ENCODE measurements at places on chromosomes 12 and 14. TPM values are rescaled to one million over a fixed set of nuclear protein-coding genes. Genes with fewer than 3 reads are reported as not detected.

GRCh38 chr14:101628471-101628966 is 67.2 kb downstream of the DIO3 start:
- DNase-seq = peak; percentile 64

DNA sequence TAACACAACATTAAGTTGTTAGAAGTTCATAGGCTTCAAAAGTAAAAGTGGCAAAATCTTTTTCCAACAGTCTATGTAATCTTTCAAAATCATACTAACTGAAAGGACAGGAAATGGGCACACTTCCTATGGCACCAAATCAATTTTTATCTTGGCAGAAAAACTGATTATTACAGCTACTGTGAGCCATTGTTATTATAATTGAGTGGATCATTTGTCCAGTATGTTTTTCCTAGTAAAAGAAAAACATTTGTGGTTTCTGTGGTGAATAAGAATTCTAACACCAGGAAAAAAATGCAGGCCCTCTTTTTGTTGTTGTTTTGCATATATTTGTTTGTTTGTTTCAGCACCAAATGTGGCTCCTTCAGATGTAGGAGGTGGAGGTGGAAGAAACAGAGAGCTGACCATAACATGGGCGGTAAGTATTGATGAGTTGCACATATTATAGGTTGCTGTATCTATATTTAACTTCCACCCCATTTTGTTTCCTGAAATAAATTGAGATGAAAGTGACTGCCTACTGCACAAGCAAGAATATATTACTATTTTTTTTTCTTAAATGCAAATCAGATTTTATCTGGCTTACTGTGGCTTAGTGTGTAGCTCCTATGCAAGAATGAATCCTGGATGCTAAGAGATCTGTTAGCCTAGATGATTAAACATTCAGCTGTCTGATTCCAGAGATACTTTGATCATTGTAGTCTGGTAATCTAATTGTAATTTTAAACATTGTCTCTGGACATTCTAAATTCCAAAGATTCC is 174.1 kb upstream of the PDZRN4 start:
- DNase-seq = no peak

GRCh38 chr12:77005611-77006098 is 59.7 kb downstream of the E2F7 start:
- DNase-seq = no peak

GRCh38 chr12:119727600-119728443 is 59.9 kb downstream of the PRKAB1 start:
- DNase-seq = no peak

DNA sequence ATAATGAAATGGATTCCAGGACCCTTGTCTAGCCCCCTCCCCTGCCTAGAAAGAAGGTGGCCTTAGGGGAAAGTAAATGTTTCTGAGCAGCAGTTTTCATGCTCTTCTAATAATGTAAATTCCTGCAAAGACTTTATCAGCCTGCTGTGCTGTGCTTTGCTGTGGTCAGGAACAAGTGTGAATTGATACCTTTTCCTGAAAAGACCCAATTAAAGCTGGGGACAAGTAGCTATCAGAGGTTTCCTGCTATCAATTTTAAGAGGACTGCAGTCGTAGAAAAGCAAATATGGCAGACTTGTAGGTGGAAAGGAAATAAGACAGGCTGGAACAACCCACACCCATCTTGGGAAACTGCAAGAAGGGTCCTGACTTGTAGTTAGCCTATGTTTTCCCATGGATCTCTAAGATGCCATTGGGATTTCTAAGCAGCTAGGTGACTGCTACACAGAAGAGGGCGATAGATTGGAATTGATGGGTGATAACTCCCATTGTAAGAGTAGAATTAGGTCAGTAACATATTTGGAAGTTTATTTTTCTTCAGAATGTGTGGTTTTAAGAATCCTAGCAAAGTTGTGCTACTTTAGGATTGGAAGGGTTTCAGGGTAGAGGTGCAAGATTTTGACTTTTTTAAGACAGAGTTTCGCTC is 3.1 kb downstream of the DYNLL1 start:
- DNase-seq = no peak

DNA sequence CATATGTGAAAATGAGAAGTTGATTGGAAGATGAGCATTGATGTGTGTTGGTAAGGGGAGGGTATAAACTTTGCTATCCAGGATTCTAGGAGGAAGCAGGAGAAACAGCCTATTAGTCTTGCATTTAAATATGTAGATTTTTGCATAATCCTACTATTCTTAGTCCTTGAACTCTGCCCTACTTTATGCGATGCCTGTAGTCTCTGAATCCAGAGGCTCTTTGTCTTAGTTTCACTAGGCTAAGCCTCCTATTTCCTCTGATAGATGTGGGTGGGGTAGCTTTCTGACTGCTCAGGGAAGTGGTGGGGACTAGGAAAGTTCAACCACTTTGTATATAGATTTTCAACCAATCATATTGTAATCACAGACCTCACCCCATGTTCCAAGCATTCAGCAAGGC is 49.5 kb upstream of the KCNC2 start:
- no peak for DNase-seq

DNA sequence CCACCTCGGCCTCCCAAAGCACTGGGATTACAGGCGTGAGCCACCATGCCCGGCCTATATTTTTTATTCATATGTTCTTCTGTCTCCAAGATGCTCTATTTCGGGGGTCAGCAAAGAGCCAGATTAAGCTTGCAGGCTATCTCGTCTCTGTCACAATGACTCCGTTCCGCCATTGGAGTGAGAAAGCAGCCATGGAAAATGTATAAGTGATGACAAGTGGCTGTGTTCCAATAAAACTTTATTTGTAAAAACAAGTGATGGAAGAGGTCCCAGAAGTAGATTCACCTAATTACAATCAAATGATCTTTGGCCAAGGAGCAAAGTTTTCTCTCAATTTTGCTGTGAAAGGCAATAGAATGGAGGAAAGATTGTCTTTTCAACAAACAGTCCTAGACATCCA is 342.6 kb downstream of the MED13L start:
- no peak for DNase-seq

GRCh38 chr12:1593174-1594005 is 991 bp downstream of the FBXL14 start:
- DNase-seq = peak; percentile 49

DNA sequence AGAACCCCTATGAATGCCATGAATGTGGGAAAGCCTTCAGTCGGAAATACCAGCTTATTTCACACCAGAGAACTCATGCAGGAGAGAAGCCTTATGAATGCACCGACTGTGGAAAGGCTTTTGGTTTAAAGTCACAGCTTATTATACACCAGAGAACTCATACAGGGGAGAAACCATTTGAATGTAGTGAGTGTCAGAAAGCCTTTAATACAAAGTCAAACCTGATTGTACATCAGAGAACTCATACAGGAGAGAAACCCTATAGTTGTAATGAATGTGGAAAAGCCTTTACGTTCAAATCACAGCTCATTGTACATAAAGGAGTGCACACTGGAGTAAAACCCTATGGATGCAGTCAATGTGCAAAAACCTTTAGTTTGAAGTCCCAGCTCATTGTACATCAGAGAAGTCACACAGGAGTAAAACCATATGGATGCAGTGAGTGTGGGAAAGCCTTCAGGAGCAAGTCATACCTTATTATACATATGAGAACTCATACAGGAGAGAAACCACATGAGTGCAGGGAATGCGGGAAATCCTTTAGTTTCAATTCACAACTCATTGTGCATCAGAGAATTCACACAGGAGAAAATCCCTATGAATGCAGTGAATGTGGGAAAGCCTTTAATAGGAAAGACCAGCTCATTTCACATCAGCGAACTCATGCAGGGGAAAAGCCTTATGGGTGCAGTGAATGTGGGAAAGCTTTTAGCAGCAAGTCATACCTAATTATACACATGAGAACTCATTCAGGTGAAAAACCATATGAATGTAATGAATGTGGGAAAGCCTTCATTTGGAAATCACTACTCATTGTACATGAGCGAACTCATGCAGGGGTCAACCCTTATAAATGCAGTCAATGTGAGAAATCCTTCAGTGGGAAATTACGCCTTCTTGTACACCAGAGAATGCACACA is 22.3 kb downstream of the ZNF268 start:
- DNase-seq = no peak

- DNase-seq = no peak
These were observed 157.1 kb upstream of the CCND2 start for GRCh38 chr12:4116251-4117111.

GRCh38 chr12:130761537-130762318 is 45.6 kb upstream of the RIMBP2 start:
- peak; percentile 43 for DNase-seq

GRCh38 chr12:118689793-118690192 is 291.5 kb upstream of the SRRM4 start:
- DNase-seq = no peak

GRCh38 chr14:20782280-20782890 is 1.3 kb downstream of the RNASE6 start:
- peak; percentile 46 for DNase-seq

- DNase-seq = no peak
These were observed 8.5 kb downstream of the VCPKMT start for GRCh38 chr14:50107850-50108249.

- no peak for DNase-seq
These were observed 57.1 kb downstream of the NIN start for GRCh38 chr14:50773632-50774541.

DNA sequence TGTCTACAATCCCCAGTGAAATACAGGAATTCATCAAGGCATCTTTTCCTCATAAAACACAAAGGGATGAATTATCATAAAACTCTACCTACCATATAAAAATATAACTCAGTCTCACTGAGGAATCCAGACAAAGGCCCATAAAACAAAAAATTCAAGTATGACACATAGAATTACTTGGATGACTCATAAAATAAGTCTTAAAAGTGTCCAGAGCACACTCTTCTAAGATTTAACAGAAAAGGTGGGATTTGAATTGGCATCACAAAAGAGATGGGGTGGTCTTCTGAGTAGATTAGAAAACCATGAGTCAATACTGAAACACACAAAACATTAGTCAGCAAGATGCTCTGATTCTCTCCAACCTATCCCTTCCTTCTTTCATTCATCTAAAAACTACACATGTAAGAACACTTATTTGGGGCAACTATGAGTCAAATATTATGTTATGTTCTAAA is 202.7 kb upstream of the GARIN6 start:
- DNase-seq = no peak

DNA sequence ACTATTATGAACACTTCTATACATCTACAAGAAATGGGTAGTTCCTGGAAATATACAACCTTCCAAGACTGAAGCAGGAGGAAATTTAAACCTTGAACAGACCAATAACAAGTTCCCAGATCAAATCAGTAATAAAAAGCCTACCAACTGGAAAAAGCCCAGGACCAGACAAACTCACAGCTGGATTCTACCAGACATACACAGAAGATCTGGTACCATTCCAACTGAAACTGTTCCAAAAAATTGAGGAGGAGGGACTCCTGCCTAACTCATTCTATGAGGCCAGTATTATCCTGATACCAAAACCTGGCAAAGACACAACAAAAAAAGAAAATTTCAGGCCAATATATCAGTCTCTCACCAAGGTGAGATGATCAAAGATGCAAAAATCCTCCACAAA is 189.4 kb downstream of the RPS29 start:
- no peak for DNase-seq

GRCh38 chr12:88247241-88247643 is 105.1 kb downstream of the TMTC3 start:
- DNase-seq = no peak

DNA sequence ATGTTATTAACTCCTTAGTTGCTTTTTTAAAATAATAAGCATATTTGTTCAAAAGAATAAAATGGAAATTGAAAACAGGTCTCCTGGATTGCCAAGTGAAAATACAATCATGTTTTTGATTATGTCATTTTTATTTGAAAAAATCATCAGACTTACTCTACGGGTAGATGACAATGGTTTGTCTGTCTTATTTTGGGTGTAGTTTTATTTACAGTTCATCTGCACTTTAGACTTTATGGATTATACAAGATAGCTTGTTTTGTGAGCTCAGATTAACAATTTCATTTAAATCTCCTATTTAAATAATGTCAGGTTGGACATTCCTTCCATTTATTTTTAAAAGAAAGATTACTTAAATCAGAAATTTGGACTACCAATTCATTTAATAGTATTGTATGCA is 14.8 kb downstream of the TMEM260 start:
- DNase-seq = no peak

DNA sequence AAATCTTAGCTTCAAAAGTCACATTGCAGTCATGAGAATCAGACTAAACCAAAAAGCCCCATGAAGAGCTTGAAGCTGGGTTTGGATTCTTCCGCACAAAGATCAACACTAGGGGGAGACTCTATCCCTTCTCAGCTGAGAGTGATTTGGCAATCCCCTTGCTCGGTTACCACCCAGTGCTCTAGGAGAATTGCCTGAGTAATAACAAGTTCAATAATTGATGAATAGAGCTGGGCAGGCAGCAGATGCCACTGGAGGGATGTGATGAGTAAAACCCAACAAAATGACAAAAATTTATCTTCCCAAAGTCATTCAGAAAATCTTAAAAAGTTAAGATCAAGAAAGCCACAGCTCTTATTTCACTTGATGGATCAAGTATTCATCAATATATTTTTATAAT is 185.6 kb upstream of the ARID2 start:
- peak; percentile 63 for DNase-seq

GRCh38 chr12:304805-305204 is 42.2 kb upstream of the SLC6A13 start:
- DNase-seq = no peak

DNA sequence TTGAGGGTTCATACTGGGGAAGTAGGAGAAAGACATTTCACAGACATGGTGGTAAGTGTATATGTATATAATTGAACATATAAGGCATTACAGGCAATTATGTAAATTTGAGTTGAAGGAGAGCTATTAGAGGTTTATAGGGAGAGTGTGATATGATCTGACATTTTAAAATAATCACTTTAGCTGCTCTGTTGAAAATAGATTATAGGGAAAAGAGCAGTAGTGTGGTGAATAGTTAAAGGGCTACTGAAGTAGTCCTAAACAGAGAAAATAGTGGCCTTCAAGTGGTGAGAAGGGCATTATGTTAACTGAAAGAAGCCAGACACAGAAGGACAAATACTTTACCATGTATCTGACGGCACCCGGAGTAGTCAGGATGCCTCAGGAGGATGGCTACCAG is 234.2 kb downstream of the SLC41A2 start:
- no peak for DNase-seq

GRCh38 chr12:124495194-124495983 is 72.0 kb downstream of the NCOR2 start:
- no peak for DNase-seq

The CCDC177 gene
- polyA plus RNA-seq = not detected

The CSRP2 gene
- polyA plus RNA-seq = 0.61 TPM

The PPP2R5C gene
- 214 TPM for polyA plus RNA-seq

The DLK1 gene
- polyA plus RNA-seq = not detected

The INHBC gene
- polyA plus RNA-seq = not detected

The OR4K17 gene
- not detected for polyA plus RNA-seq

The RASSF9 gene
- not detected for polyA plus RNA-seq

The KLRK1 gene
- polyA plus RNA-seq = 623 TPM

The SALL2 gene
- 1.2 TPM for polyA plus RNA-seq

The NTS gene
- polyA plus RNA-seq = not detected

The ADAM21 gene
- polyA plus RNA-seq = 0.07 TPM

The KHNYN gene
- polyA plus RNA-seq = 25.6 TPM

The MUCL1 gene
- not detected for polyA plus RNA-seq

The SSPN gene
- not detected for polyA plus RNA-seq

The C3AR1 gene
- polyA plus RNA-seq = 31.1 TPM

The CD4 gene
- 11.7 TPM for polyA plus RNA-seq

The LYZ gene
- 351 TPM for polyA plus RNA-seq
